ENCODE measurements at places on chromosomes 2 and 18.

GRCh38 chr2:239979243-239980023, 45.7 kb downstream of the NDUFA10 start:
- no peak for DNase-seq

- no peak for DNase-seq
Measured at GRCh38 chr2:219578811-219579613, 6.9 kb downstream of the INHA start.

DNA sequence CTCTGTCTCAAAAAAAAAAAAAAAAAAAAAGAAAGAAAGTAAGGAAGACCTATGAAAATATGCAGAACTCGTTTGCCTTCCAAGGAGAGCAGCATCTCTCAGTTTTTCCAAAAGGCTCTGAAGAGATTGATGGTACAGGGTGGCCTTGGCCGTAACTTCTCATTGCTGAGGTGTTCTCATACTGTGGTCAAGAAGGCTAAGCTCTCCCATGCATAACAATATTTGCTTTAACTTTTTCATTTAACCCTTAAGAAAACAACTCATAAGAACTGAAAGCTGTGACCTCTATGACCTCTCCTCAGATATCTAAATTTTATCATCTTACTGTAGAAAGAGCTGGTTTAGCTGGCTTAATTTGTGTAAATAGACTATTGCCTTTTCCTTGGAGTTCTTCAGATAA, 37.1 kb upstream of the GATA6 start:
- DNase-seq = no peak

DNA sequence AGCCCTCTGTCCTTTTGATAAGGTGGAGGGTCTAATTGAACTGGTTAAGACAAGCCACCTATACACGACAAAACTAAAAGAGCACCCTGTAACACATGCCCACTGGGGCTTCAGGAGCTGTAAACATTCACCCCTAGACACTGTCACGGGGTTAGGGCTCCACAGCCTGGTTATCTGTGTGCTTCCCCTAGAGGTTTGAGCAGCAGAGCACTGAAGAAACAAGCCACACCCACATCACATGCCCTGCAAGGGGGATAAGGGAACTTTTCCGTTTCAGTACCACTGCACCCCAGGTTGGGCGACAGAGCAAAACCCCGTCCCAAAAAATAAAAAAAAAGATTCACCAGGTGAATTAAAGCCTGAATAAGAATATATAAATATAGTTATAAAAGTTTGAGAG, 913.7 kb upstream of the ACVR2A start:
- no peak for DNase-seq

DNA sequence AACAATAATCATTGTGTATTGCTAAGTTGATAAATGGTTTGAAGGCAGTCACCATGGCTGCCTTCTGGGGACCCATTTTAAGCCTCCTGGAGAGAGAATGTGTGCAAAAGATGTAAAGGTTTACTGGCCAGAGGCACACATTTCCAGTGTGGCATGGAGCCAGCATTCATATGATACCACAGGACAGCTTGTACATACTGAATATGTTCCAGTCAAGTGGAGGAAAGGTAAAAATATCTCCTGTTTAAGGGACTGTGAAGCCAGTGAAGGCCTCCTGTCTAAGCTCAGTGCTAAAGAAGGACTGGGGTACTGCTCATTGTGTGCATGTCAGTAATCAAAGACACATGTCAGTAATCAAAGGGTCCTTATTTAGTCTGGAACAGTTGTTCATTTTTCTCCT, 119.2 kb downstream of the BABAM2 start:
- no peak for DNase-seq

DNA sequence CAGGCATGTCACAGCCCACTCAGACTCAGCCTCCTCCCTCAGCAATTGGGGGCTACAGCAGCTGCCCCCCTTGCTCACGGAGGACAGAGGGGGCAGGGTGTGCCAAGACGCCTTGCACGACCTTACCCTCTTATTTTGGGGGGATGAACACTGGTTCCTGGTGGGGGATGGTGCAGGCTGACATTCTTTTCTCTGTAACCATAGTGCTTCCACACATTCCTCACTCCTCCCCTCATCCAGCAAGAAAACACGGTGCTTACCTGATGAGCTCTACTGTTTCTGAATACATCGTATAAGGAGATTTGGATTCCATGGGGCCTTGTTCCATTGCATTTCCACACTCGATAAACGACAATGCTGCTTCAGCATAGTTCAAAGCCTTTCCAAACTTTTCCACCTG, 75.4 kb upstream of the REV1 start:
- DNase-seq = no peak

DNA sequence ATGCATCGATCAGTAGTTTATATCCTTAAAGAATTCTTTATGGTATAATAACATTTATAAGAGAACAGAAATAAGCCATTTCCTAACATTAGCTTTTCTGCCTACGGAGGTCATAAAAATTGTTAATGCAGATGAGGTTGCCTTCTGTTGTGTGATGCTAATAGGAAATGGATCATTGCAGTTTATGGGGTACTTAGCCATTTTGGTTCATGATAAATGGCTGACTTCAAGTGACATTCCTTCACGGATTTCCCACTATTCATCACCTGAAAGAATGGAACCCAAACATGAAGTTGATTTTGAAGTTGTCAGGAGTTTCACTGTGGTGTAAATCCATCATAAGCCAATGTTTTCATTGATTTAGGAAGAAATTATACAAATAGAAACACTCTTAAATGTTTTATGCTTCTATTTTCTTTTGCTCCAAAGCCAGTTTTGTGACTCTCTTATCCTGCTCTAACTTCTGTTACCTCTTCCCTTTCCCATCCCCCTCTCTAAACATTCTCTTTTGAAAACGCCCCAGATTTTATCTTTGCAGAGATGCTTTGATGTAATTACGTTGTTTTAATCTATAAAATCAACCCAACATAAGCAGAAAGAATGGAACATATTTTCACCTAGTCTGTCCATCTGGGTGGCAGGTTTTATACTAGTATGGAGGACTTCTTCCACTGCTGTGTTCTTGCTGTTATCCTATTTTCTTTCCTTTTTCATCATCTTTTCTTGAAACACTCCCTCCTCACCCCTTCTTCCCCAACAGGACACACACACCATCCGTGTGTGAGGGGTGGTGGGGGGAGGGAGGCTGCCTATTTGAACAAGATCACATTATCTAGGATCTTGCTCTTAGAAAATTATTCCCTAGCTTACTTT, 58.2 kb downstream of the GREB1L start:
- no peak for DNase-seq

GRCh38 chr2:150211164-150211631, 276.3 kb downstream of the RND3 start:
- no peak for DNase-seq

DNA sequence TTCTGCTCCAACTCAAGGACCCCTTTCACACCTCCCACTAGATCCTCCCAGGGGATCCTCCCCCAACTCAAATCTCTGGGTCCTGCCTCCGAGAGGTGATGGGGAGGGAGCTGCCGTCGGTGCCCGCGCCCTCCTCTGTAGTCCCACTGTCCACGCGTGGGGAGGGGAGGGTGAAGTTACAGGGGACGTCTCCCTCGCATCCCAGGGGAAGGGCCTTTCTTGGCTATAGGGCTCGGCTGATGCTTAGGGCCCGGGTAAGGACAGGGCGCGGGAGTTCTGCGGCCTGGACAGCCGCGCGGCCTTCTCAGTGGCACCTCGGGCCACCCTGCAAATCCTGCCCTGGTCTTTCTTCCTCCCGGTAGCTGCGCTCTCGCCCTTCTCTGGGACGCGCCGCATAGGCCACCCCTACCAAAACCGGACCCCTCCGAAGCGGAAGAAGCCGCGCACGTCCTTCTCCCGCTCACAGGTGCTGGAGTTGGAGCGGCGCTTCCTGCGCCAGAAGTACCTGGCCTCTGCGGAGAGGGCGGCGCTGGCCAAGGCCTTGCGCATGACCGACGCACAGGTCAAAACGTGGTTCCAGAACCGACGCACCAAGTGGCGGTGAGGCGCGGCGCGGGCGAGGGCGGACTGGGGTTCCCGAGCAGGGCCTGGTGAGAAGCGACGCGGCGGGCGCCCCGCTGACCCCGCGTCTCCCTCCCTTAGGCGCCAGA, 1.2 kb downstream of the TLX2 start:
- no peak for DNase-seq

DNA sequence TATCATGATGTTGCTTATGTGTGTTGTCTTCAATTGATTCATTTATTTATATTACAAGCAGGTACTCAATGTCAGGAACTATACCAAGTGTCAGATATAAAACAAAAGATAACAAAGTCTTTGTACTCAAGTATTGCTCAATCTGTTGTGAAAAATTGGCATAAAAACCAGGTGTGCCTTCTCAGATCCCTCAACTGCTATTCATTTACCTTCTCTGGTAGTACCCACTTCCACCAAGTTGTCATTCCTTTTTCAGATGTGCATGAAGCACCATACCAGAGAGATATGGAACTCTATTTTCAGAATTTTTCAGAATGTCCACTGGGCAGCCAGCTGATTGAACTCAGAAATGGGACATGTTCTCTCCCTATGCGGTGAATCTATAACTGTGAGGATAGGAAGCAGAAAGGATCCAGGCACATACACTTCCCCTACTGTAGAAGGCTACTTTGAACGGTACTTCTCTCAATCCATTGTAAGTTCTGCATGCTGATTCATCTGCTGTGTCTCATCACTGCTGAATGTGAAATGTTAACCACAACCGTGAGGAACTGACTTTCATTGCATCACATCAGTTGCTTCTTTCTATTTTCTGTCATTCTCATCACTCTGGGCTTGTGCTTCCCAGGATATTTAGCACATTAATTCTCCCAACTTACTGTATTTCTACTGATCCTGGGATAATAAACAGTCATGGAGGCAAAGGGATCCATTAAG, 1621.3 kb downstream of the SUCLG1 start:
- no peak for DNase-seq

- DNase-seq = no peak
Measured at GRCh38 chr2:168717790-168718502, 84.5 kb upstream of the NOSTRIN start.

DNA sequence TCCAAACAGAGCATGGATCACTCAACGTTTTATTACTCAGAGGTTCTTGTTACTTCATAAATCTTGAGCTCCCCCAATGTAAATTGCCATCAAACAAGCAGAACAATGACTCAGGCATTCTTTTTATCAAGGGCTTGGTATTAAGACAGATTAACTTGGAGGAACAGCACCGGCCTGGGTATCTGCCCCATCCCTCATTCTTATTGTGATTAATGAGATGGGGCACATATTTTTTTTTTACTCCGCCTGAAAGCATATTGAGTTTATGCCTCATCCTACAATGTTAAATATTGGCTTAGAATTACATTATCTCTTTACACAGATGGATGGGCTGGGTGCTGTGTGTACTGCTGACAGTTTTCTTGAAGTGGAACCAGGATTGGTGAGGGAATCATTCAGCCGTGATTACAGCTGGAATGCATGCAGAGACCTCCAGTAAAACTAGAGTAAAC, 387.3 kb downstream of the CLIP4 start:
- no peak for DNase-seq

GRCh38 chr2:207891086-207891844, 121.6 kb upstream of the FZD5 start:
- DNase-seq = no peak

GRCh38 chr2:189954989-189955388, 107.5 kb downstream of the MSTN start:
- DNase-seq = no peak

DNA sequence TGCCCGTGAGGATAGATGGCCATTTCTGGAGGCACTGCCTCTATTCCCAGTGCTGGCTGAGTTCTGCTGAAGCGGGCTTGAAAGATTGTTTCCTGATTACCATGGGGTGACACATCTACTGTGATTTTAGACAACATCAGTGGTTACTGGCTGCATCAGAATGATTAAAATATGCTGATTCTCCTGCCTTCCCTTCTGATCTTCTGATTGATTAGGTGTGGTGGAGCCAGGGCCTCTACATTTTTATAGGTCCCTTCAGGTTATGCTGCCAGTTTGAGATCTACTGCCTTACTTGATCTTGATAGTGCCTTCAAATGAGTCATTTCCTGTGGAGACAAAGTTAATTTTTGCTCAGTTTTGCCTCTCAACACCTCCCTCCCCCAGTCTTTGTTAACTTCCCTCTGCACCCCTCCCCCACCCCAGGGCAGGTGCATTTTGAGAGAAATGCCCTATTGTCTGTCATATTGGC, 31.6 kb upstream of the SNORC start:
- DNase-seq = peak; percentile 33

DNA sequence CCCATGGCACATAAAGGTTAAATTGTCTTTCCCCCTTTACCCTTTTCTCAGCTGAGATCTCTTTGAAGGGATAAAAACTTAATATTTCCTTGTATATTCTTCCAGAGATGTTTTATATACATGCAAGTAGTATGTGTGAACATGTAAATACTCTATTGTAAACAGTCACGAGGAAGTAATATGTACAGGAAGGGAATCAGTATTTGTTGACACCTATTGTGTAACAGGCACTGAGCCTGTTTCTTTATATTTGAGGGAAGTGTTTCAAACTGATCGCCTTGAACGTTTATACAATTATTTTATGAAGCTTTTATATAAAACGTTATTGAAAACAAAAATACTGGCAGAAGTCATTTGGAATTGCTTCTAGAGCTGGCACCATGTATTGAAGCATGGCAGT, 13.2 kb downstream of the RALBP1 start:
- DNase-seq = no peak

GRCh38 chr2:8494589-8494988, 187.3 kb upstream of the ID2 start:
- DNase-seq = no peak

DNA sequence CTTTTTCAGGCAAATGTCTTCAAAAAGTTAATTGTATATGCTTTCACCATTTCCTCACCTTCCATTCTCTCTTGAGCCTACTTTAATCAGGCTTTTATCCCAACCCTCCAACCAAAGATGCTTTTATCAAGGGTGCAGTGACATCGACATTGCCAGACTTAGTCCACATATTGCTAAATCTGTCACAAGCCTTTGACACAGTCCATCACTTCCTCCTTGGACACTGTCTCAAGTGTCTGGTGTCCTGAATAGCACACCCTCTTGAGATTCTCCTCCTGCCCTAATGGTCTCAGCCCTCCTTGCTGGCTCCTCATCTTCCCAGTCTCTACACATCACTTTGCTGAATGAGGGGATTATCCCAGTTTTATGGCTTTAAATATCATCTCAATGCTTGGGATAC, 147.5 kb upstream of the SLC39A10 start:
- DNase-seq = no peak

GRCh38 chr2:213320604-213321003, 36.3 kb downstream of the SPAG16 start:
- no peak for DNase-seq

GRCh38 chr18:47748847-47749599, 181.4 kb downstream of the SMAD2 start:
- DNase-seq = peak; percentile 66

DNA sequence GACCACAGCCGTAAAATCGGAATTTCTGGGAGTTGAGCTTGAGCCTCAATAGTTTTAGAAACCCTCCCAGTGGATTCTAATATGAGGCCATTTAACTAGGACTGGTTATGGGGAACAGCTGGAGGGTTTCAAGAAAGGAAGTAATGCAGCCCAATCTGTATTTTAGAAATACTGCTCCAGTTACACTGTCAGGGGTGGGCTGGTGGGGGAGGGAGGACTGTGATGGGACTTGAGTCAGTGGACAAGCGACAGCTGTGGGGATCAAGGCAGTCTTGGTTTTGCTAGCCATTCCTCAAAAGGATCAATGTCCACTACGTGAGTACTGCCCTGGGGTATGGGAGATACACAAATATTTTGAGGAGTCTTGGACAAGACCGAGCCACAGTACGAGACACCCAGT, 34.8 kb downstream of the ASB1 start:
- DNase-seq = no peak

Measured in stimulated activated CD8-positive, alpha-beta memory T cell treated with anti-CD3 and anti-CD28 coated beads, Interleukin-2, amount 100 ng/mL, for 1 hour (primary cell).